ENCODE measurements at places on chromosomes 2 and 18.

DNA sequence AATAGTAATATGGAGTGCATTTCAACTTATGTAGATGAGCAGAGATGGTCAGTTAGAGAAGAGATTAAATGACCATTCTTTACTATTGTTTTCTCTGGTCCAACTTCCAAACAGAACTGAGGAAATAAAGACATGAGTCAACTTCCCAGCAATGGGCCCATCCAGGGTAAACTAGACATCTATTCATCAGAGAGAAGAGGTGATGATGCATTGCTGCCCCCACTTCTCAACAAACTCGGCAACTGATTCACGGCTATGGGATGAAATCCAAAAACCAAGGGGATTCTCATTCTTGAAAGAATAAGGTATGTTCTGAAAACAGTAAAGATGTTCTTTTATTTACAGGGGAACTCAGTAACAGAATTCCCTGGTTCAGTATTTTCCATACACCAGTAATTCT, 190.7 kb downstream of the RDH14 start:
- no peak for DNase-seq

GRCh38 chr18:3615374-3615985, 165.5 kb downstream of the TGIF1 start:
- DNase-seq: no peak

DNA sequence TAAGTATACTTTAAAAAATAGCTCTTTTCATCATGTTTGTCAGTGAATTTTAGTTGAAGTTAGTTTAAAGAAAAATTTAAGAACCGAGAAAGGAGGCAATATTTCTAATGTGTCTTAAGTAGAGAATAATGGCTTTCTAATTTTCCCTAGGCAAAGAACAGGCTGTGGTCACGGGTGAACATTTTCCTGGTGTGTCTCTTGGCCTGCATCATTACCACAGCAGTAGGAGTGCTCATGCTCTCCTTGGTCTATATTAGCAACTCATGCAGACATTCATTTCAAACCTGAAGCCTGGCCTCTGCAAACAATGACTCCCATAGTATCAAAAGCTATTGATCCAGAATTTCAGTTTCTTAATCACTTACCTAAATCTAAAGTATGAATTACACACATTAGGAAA, 57.4 kb downstream of the C18orf54 start:
- DNase-seq: no peak

GRCh38 chr2:15313657-15314056, 247.5 kb downstream of the NBAS start:
- DNase-seq: no peak

DNA sequence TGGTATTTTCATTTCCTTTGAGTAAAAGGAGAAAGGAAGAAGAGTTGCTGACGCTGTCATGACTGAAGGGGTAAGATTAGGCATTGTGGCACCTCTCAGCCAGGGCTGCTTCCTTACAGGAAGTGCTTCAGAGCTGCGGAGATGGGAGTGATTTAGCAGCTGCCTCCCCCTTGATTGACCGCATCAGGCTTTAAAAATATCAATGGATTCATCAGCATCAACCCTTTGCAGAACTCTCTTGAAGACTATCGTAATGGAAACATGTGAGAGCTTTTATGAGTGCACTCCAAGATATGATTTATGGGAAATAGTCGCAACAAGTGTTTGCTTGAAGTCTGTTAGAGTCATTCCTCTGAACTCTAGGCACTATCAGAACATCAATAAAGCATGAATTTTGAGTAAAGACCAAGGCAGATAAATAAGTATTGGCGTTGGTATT, 141.1 kb downstream of the CSRNP3 start:
- DNase-seq: no peak

GRCh38 chr18:73653827-73654226, 493.8 kb downstream of the FBXO15 start:
- no peak for DNase-seq

- no peak for DNase-seq
Measured at GRCh38 chr18:57352761-57353136, 392 bp downstream of the ST8SIA3 start.

DNA sequence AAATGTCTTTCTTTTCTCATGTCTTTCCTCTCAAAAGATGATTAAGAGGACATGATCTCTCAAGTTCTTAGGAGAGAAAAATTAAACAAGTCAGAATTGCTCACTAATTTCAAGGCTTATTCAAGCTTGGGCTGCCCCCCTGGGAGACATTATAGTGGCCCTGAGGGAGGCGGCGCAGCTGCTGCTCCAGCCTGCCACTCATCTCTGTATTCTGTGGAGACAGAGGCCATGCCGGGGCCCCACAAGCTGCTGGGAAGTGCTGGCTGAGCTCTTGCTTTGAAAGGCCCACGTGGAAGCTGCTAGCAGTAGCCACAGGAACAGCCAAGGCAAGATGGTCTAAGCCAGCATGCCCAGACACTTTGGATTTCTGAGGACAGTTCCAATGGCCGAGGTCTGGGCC, 267.4 kb downstream of the LNPK start:
- no peak for DNase-seq

- no peak for DNase-seq
Measured at GRCh38 chr2:101771227-101771902, 73.9 kb downstream of the MAP4K4 start.

GRCh38 chr2:40113272-40113968, 334.4 kb upstream of the THUMPD2 start:
- DNase-seq: no peak

DNA sequence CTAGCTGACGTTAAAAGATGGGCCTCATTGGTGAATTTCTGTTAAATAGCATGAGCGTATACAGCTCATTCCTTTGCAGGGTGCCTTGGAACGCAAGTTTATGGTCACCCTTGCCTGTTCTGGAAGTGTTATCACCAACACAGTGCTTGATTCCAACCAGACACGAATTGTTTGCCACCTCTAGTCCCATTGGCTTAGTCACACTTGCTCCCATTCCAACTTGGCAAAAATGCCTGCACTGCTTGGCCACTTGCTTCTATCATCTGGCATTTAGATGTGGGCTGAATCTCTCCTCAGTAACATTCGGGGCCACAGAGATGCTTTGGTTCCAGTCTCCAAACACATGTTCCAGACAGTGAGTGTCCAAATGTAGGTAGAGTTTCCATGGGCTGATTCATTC, 27.5 kb upstream of the ACVR1 start:
- DNase-seq: no peak

DNA sequence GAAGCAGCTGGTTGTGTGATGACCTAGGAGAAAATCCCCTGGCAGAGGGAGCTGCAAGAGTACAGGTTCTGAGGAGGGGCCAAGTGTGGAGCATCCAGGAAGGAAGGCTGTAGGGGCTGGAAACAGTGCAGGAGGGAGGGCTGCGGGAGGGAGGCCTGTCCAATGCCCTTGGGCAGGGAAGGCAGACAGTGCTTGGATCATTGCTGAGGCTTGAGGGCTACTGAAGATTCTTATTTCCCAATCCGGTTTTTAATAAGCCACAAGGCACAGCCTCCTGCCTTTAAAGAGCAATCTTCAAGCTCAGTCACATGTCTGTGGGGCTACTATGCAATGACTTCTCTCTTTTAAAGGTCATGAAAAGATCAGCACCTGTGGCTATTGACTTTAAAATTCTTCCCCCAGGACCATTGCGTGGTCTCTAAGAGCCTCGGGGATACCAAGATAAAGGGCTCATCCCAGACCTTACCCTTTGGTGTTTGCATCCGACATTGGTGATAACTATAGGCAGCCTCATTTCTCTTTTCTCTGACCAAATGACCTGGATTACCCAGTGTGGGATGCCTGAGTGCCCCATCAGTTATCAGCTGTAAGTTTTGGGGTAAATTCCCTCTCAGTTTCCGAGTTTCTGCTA, 149.6 kb downstream of the DOCK10 start:
- no peak for DNase-seq

DNA sequence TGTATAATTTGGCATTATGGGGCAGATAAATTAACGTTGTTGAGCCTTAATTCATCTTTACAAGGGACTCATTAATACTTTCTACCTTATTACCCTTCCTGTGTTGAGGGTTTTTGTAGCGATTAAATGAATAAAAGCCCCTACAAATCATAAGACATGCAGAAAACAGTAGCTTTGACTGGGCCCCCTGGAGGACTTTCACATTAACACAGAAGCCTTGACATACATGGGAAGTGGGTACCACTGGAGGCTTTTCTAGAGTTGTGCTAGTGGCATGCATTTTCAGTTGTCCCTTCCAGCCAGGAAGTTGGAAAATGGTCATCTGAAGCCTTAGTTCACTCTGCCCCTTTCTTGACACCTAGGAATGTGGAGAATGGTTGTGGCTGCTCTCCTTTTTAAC, 30.2 kb downstream of the MTA3 start:
- no peak for DNase-seq

DNA sequence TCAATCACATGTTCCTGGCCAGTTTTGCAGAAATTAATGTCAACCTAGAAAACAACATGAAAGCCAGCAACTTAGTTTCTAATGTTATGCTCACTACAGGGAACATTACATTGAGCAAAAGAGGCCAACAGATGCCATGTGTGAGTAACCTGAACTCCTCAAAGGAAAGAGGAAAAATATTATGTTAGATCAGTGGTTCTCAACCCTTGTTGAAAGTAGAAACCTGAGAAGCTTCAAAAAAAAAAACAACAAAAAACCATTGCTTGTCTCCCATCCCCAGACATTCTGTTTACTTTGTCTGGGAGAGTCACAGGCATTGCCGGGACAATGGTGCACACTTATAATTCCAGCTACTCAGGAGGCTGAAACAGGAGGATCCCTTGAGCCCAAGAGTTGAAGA, 57.7 kb downstream of the METTL4 start:
- DNase-seq: no peak

- no peak for DNase-seq
Measured at GRCh38 chr2:62662554-62662953, 43.0 kb upstream of the EHBP1 start.

GRCh38 chr18:74682141-74682990, 84.7 kb downstream of the ZNF407 start:
- DNase-seq: no peak

DNA sequence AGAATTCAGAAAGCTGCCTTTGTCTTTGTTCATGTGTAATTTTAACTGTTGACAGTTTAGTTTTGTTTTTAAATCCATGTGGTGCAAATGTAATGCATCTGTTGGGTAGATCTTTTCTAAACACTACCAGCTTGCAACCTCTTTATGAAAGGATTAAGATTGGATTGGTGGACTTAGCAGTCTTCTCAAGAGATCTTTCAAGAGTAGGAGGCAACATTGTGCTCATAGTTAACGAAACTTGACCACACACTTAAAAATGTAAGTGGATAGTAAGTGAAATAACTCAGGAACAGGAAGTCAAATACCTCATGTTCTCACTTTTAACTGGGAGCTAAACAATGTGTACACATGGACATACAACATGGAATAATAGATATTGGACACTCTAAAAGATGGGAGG, 579.0 kb downstream of the RIT2 start:
- no peak for DNase-seq

GRCh38 chr2:174919947-174920595, 85.1 kb downstream of the CHN1 start:
- no peak for DNase-seq

DNA sequence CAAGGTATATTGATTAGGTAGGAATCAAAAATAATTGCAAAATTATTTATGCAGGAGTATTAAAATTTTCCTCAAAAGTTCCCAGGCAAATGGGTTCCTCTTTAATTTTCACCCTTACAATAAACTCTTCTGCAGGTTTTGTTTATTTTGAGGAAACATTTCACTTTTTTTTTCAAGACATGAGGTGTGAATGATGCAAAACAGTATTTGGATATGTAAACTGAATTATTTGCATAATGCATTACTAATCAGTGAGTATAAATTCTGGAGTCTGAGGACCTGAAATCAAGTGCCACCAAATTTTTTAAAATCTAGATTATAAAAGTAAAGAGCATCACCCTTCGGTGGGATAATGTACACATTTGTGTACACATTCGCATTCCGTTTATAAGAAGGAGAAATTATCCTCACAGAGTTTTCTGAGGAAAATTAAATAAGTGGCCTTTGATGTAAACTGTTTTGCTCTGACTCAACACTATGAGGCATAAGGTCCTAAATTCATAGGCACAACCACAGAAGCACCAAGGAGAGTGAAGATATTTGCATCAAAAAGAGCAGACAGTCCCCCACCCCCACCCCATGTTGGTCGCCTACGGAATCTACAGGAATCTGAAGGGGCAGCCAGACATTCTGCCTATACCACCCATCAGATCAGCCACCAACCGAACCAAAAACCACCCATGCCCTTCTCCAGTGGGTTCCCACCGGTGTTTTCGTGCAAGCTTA, 33.1 kb downstream of the BCL11A start:
- DNase-seq: no peak

- no peak for DNase-seq
Measured at GRCh38 chr2:185998562-185999070, 260.0 kb downstream of the FSIP2 start.

DNA sequence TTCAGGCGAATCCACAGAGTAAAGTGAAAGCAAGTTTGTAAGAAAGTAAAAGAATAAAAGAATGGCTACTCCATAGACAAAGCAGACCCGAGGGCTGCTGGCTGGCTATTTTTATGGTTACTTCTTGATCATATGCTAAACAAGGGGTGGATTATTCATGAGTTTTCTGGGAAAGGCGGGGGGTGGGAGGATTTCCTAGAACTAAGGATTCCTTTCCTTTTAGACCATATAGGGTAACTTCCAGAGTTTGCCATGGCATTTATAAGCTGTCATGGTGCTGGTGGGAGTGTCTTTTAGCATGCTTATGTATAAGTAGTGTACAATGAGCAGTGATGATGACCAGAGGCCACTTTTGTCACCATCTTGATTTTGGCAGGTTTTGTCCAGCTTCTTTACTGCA, 59.8 kb downstream of the SLC4A3 start:
- DNase-seq: no peak

- no peak for DNase-seq
Measured at GRCh38 chr18:80143881-80144280, 34.8 kb downstream of the ADNP2 start.

- no peak for DNase-seq
Measured at GRCh38 chr2:129975016-129975774, 4.3 kb upstream of the RAB6C start.

DNA sequence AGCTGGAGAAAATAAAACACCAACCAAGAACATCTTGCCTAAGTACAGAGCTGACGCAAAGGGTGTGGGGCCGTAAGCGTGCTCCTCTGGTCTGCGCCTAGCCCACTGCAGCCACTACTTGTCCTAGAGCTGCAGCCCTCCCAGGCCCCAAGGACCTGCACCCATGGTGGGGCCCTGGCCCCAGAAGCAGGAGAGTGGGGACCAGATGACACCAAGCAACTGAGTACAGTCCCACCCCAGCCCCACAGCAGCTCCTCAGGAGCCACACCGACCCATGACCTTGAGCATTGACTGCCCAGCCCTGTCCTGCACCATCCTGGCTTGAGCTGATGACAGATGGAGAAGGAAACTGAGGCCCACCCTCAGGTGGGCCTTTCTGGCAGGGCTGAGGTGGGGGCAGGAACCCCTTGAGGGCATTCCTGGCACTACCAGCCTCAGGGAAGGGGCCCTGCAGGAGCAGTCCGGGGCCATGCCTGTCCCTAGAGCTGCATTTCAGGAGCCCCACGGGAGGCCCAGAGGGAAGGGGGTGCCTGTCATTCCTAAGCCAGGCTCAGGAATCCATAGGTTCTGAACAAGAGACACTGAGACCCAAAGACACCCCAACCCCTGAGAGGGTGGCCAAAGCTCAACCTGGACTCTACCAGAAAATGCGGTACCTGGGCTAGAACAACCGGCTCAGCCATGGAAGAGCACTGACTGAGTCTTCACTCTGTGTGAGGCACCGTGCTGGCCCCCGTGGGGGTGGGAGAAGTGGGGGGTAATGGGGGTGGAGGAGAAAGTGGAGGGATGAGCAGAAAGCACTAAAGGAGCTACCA, 4.9 kb downstream of the KIF1A start:
- no peak for DNase-seq
